SHP77 treated with DMSO at 0.1 percent for 48 hours (cell line): ENCODE measurements at places on chromosomes 6 and 20.

- DNase-seq, result no peak
These were observed 111.2 kb upstream of the PTPRT start for GRCh38 chr20:43300901-43301300.

GRCh38 chr6:13216236-13217014 lies 111.9 kb downstream of the TBC1D7 start:
- DNase-seq, result no peak

DNA sequence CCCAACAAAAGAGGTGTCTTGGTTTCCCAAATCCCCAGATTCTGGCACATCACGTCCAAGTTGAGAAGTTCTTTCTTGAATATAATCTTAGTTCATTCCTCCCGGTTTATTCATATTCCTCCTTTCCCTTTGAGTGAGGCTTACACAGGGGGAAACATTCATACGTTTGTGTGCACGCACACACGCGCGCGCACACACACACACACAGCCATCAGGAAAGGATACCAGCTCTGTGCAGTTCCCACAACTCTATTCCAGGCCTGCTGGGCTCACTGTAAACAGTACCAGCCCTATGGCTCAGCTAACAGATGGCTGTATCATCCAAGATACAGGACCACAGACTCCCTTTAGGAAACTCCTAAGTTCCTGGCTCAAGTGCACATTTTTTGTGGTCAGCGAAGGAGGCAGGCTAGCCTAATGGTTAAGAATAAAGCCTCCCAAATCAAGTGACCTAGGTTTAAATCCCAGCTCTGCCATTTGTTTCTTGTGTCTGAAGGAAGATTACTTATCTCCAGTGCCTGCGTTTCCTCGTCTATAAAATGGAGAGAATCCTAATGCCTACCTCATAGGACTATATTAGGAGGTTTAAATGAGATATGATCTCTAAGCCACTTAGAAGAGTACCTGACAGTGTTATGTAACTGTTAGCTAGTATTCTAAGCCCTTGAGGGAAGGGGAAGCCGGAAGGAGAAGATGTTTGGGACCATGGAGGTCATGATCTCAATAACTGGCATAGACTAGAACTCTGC lies 3.7 kb upstream of the TAF8 start:
- no peak for DNase-seq

DNA sequence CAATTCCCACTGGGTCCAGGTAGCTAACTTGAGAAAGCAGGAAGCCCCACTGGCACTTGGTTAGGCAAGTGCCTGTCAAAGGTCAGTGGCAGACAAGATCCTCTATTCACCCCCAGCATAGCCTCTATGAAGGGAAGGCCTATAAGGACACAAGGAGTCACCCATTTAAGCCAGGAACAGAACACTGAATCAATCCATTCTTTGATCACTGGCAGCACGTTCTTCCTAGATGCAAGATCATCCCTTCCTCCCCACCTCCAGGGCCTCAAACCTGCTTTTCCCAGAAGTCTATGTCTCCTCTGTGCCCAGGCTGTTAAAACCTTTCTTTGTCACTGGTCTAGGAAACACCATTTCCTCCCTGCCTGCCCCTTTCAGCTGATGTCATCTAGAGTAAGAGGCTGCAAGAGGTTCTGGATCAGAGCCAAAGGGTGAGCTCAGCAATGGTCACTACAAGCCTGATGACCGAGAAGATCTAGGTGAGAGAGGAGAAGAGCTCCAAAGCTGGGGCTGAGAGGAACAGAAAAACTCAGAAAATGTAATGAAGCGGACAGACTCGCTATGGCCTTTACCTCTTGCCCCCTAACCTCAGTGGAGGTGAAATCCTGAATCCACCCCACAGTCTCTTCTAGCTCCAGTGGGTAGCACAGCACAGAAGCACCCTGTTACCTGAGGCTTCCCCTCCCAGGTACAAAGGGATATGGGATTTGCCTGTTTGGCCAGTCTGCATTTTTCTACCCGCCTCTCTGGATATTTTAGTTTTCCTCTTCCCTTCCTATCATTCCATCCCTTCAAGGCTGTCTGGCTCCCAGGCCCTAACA lies 1.8 kb downstream of the GTPBP2 start:
- peak; percentile 86 for DNase-seq

DNA sequence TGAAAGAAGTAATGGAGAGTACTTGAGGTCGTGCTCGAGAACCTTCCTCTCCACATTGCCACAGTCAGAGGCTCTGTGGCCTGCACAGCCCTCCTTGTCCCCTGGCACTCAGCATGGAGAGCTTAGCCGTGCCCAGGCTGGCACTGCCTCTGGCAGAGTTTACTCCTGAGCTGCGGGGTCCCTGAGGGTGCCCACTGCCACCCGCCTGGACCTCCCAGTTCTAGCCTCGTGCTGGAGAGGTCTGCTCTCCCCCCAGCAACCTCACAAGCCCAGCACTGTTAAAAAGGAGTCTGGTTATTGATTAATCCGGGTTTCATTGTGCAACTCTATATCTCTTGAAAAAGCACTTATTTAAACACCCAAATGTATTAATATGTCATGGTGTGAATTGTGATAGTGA lies 226.8 kb downstream of the TMEM242 start:
- no peak for DNase-seq

- DNase-seq, result no peak
These were observed 109.9 kb downstream of the MAP3K4 start for GRCh38 chr6:161101517-161101916.

- no peak for DNase-seq
These were observed 195.1 kb upstream of the SGK1 start for GRCh38 chr6:134512981-134513391.

DNA sequence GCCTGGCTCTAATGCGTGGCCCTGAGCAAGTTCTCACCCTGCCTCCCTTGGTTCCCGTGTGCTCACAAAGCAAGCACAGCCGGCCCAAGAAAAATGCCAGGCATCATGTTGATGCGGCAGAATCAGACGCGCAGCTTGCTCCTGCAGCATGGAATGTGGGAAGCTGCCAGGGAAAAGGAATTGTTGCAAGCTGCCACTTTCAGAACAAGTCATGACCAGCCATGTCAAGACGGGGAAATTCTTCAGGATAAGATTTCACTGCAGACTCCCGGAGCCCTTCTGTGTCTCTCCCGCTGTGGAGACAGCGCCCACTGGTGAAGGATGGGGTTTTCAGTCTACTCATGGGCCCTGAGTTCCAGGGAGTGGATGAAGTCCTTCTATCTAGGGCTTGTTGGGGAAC lies 4.6 kb downstream of the DACT2 start:
- DNase-seq, result no peak

- DNase-seq, result no peak
These were observed 44.8 kb upstream of the TGM2 start for GRCh38 chr20:38209736-38210405.

DNA sequence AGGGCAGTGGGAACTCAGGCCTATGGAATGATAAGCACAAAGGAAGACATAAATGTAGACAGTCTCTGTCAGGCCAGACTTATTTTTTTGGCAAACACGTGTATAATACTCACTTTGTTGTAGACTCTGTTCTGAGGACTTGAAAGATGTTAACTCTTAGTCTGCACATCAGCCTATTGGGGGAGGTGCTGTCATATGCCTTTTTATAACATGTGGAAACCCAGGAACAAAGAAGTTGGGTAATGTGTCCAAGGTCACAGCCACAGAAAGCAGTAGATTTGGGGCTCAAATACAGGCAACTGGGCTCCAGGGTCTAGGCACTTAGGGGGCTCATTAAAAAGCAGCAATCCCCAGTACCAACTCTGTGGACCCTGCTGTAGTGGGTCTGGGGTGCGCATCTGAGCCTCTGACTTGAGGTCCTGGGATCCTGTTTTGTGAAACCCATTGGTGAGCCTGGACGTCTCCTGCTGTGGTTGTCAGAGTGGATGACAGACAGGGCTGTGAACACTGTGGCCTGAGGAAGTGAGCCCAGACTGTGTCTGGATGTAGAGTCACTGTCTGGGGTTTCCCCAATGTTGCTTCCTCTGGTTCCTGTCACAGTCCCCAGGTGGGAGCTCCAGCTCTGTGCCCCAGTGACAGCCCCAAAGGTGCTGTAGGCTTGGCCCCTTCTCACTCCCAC lies 50.0 kb downstream of the CDH26 start:
- no peak for DNase-seq
